ENCODE measurements at places on chromosomes 6 and 20. TPM values are rescaled to one million over a fixed set of nuclear protein-coding genes. Genes with fewer than 3 reads are reported as not detected.

- no peak for DNase-seq
Observed at GRCh38 chr6:25050356-25050755, 114.6 kb upstream of the RIPOR2 start.

The SLC16A10 gene
- polyA plus RNA-seq = 34.1 TPM

The TNXB gene
- polyA plus RNA-seq = 4.7 TPM

- DNase-seq = peak; percentile 58
Observed at GRCh38 chr6:84422380-84422968, 195.0 kb upstream of the CEP162 start.

DNA sequence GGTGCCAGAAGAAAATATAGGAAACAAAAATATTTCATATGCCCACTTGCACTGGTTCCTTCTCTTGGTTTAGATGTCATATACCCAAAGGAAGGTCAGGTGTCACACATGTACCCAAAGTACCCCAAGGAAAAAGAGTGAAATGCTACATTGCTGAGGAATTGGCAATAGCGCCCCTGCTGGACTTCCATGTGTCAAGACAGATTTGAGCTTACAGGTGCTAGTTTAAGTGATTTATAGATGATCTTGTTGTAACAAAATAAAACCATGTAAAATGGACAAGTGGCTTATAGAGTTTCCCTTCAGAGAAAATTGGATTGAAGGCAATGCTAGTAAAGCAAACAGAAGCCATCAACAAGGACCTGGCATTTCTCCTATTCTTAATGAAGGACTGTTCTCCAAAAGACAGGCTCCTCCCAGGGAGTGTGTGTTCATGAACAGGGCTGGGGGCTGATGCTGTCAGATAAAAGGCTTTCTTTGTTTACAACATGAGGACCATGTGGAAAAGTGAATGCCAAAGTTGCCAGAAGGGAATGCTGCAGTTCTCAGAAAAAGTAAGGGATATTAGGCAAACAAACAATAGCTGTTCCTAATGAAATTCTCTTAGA lies 64.3 kb upstream of the PAK5 start:
- peak; percentile 13 for DNase-seq

GRCh38 chr20:34561661-34562060 lies 3.1 kb downstream of the MAP1LC3A start:
- DNase-seq = no peak

GRCh38 chr6:163338671-163339405 lies 75.7 kb upstream of the QKI start:
- peak; percentile 56 for DNase-seq

The SMLR1 gene
- 1.9 TPM for polyA plus RNA-seq

DNA sequence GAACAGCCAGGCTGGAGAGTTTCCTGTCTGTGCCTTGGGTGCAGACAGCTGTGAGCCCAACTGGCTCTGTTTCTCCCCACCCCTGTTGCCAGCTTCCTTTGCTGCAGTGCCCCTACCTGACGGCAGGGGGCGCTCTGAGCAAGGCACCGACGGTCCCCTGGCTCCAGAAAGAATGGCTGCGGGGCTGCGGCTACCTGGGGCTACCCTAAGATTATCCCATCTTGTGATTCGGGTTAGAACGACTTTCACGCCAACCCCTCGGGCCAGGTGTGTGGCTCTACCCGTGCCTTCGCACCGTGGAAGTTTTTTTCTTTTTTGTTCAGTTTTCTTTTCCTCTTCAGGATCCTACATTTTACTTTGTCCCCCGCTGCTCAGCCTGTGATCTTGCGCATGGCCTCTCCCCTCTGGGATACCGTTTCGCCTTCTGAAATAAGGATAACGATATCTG lies 33.4 kb upstream of the AAR2 start:
- peak; percentile 31 for DNase-seq

GRCh38 chr20:54208548-54209176 lies 775 bp downstream of the PFDN4 start:
- DNase-seq = peak; percentile 31

GRCh38 chr6:132872923-132873322 lies 58.6 kb downstream of the RPS12 start:
- no peak for DNase-seq

GRCh38 chr6:2181567-2181966 lies 63.8 kb downstream of the GMDS start:
- no peak for DNase-seq

DNA sequence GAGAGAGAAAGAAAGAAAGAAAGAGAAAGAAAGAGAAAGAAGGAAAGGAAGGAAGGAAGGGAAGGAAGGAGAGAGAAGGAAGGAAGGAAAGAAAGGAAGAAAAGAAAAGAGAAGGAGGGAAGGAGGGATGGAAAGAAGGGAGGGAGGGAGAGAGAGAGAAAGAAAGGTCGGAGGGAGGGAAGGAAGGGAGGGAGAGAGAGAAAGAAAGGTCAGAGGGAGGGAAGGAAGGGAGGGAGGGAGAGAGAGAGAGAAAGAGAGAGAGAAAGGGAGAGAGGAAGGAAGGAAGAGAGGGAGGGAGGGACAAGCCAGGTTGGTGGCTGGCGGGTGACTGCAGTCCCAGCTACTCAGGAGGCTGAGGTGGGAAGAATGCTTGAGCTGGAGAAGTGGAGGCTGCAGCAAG lies 27.3 kb upstream of the ZNF184 start:
- DNase-seq = no peak

The HCK gene
- 1.8 TPM for polyA plus RNA-seq
